ENCODE measurements at places on chromosomes 5 and 9.

DNA sequence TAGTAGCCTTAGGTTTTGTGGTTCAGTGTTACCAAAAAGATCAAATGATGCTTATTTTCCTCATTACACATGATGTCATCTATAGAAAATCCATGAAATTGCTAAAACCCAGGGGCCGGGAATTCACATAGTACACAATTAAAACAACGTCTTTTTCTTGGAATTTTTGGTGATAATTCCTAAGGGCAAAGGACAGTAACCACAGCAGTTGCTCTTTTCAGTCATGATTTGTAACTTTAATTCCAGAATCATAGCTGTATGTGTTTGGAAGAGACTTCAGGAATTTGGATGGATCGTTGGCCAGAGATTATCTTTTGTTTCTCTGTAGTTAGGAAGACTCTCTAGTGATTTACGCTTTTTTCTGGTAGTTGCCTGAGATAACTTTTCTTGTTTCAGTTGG, 748.7 kb downstream of the TLE4 start:
- no peak for DNase-seq

DNA sequence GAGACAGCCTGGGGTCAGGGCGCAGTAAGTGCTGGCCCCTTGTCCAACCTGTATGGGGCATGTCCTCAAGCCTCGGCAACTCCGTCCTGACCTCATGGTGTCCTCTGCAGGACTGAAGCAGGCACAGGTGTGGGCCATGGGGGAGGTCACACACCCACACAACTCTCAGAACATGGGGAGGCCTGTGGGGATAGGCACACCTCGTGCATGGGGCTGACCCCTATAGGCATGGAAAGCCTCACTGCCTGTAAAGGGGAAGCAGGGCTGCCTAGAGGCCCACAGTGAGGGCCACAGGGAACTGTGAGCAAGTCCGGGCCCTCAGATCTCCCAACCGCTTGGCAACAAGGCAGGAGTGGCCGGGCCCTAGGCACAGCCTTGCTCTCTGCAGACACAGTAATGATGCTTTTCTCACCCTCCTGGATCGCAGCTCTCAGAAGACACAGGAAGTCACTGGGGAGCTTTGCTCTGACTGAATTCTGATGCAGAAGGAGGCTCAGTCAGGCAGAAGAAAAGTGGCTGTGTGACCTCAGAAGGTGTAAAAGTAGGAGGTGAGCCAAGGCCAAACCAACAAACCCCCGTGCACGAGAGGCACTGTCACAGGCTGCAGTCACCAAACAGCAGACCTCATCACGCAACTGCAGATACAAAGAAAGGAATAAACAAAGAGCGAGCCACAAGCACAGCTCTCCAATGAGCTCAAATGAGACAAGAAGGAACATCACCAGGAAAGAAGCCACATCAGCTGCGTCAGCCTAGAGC, 5.4 kb downstream of the IPPK start:
- DNase-seq = no peak

GRCh38 chr5:172114875-172115422, 73.1 kb downstream of the STK10 start:
- DNase-seq = no peak

DNA sequence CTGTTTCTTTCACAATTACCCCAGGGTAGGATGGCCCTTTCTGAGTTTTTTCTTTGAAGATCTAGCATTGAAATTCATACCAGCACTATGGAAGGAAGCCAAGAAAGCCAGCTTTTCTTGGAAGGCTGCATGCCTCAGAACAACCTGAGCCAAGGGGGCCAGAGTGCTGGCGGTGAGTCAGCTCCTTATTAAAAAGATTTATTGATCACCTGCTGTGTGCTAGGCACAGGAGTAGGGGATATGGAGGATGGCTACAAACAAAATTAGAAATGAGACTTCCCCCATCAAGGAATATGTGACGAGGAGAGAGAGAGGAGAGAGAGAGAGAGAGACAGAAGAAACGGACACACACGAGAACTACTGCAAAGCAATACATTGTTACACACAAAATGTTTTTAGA, 184.6 kb upstream of the PUM3 start:
- no peak for DNase-seq

DNA sequence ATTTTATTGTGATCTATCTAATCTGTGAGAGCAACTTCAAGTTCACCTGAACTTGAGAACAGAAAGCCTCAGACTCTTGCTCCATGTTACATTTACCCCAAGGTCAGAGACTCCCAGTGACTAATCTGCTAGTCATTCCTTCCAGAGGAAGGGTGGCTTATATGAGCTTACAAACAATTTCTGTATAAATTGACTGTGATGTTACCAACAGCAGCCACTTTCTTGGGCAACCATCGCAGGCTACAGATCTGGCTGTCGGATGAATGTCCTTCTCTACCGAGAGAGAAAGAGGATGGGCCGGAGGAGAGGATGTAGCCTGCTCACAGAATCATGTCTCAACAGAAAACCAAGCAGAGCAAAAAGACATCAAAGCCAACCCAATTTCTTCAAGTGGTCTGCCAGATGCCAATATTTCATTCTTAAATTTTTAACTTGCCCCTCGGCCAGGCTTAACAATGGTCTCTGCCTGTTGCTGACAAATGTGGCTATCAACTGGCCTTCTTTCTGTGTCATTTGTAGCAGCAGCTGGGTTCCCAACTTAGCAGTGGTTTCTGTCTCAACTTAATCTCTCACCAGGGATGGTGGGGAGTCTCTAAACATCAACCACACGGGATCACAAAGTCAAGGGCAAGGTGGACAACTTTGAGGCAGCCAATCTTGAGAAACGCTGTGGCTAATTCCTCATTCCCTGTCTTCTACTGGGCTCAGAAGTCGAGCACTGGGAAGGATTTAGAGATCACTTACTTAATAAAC, 81.3 kb downstream of the RAPGEF1 start:
- DNase-seq = peak; percentile 93

GRCh38 chr5:171907725-171908343, 98.6 kb downstream of the FBXW11 start:
- DNase-seq = peak; percentile 73

DNA sequence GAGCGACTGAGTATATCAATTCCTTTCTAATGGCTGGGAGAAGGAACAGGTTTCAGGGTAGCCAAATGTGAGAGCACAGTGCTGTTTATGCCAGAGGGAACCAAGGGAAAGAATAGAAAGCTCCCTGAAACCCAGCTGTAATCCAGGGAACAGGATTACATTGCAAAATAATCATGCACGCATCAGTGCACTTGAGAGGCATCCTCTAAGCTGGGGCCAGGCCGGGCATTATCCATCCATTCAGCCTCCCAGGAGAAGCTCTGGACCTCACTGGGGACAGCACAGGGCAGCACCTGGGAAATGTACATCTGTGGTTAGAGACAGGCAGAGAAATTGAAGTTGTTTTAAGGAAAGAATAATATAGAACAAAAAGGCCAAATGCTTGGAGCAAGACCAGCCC, 72.7 kb downstream of the MTRR start:
- no peak for DNase-seq

DNA sequence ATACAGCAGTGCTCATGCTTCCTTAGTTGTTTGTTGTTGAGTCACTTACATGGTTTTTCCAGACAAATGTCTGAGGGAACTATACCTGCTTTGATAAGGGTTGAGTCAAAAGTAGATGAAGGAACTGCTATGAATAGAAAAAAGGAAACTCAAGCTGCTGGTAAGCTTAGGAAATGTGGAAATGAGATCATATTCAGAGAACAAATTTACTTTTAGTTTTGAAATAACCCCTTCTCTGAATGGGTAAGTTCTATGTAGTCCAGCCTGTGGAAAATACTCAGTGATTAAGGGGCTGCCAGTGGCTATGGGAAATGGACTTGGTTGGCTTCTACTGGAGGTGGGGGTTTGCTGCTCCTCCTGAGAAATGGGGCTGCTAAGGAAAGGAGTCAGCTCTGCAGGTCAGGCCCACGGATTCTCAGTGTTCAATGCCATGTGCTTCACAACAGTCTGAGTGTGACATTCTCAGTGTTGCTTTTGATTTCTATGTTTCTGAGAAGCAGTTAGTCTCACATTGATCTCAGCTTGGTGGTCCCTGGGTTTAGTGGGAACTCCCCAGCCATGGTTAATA, 47.7 kb upstream of the GLRX start:
- peak; percentile 55 for DNase-seq

- peak; percentile 30 for DNase-seq
Observed at GRCh38 chr9:99326112-99326916, 104.2 kb downstream of the SEC61B start.

GRCh38 chr9:129757045-129757444, 4.2 kb upstream of the PTGES start:
- no peak for DNase-seq

- no peak for DNase-seq
Observed at GRCh38 chr5:142955628-142956027, 185.5 kb downstream of the ARHGAP26 start.

GRCh38 chr9:89756891-89757537, 152.2 kb downstream of the GADD45G start:
- DNase-seq = peak; percentile 57

GRCh38 chr5:146059460-146060220, 45.7 kb downstream of the PLAC8L1 start:
- DNase-seq = peak; percentile 10

GRCh38 chr9:1879501-1879900, 135.6 kb upstream of the SMARCA2 start:
- no peak for DNase-seq

GRCh38 chr5:173622183-173623047, 6.0 kb upstream of the BOD1 start:
- DNase-seq = no peak

GRCh38 chr5:124560370-124560769, 186.1 kb downstream of the ZNF608 start:
- DNase-seq = no peak

- peak; percentile 63 for DNase-seq
Observed at GRCh38 chr5:169223595-169223953, 77.4 kb downstream of the SLIT3 start.

DNA sequence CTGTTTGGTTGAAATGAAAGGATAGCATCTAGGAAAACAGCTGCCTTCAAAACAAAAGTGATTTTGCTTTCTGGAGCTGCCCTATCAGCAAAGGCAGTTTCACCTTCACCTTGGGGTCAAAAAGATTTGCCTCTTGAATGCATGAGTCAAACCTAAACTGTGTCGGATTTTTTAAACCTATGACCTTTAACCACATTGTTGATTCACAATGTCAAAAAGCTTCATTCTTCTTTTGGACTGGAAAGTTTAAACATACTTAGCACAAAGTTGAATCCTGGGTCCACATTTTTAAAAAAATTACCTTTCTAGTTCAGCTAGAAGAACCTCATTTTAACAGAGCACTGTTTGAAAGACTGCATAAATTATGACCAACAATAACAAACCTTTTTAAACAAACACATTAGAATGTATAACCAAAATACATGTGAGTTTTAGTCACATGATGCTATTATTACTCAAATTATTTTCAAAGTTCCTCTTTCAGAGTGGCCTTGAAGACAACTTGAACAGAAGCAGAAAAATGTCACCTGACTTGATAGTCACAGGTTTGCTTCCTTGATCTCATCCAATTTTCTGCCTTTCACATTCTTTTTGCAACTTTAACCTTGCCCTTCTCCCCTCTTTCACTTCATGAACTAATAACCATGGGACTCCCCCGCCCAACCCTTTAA, 109.7 kb upstream of the LHFPL2 start:
- DNase-seq = peak; percentile 65

- DNase-seq = peak; percentile 8
Observed at GRCh38 chr5:125950012-125950615, 473.1 kb upstream of the GRAMD2B start.

GRCh38 chr9:89467278-89467625, 30.7 kb downstream of the SEMA4D start:
- no peak for DNase-seq

DNA sequence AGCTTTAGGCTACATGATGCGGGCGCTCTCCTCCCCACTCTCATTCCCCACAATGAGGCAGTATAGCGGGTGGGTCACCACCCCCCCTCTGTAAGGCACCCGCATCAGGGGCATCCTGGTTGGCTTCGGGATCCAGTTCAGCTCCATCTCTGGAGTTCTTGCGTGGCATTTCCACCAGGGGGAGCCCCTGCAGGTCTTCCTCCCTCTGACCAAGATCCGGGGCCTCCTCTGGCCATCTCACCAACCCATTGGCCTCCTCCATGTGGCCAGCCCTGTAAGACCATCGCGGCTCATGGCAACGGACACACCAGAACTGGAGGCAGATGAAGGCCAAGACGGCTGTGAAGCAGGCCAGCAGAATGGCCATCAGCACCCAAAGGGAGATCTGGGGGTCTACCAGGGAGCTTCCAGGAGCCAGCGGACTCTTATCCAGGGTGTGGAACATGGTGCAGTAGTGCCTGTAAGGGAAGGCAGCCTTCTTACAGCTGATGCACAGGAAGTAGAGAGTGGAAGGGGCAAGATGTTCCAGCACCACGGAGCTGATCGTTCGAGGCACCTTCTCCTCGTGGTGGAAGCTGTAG, 77.0 kb downstream of the CYFIP2 start:
- DNase-seq = peak; percentile 44

DNA sequence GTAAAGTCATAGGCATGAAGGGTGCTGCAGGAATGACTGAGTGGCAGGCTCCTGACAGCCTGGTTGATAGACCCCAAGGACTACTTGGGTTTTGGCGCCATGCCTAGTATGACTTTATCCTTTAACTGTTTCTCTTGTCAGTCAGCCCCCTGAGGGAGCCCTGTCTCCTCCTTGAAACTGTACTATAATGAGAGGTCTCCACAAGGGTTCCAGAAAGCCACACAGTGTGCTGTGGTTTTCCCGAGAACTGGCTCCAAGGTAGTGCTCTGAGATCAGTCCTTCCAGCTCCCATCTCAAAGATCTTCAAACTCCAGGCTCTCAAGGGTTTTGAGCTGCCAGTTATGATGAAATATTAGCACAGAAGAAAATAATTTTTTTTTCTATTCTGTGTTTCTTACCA, 26.7 kb upstream of the TNC start:
- peak; percentile 35 for DNase-seq

GRCh38 chr5:158380661-158381060, 521.7 kb upstream of the CLINT1 start:
- DNase-seq = no peak
